ENCODE measurements at places on chromosomes 11 and 22.

GRCh38 chr22:46416891-46417580, 81.5 kb downstream of the TRMU start:
- DNase-seq, result no peak

DNA sequence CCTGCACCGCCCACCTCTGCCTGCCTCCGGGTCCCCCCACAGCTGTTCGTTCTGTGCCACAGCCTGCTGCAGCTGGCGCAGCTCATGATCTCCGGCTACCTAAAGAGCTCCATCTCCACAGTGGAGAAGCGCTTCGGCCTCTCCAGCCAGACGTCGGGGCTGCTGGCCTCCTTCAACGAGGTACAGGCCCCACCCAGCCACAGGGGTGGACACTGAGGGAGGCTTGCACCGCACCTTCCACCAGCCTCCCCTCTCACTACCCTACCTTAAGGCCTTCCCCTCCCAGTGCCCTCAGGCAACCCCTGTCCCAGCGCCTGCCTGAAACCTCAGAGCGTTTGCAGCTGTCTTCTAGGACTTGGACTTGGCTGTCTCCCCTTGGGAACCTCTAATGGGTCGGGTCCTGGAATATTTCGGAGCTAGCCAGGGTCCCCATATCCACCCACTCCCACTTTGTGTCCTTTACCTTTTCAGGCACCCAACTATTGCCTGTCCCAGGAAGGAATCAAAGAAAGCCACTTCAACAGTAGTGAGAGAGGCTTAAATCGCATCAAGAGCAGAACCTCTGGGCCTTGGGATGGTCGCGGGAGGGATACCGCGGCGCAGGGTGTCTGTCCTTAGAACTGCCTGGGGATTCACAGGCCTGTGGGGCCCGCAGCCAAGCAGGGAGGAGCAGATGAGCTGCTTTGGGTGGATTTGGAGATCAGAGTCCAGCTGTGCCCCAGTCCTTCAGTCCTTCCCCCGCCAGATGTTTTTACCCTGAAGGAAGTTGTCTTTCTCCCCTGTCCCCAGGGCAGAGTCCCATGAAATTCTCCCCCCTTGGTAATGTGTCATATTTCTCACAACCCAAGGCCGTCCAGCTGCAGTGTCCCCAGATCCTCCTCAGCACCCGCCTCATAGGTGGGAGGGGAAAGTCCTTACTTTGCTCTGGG, 13.3 kb downstream of the SLCO2B1 start:
- DNase-seq, result no peak

GRCh38 chr11:113265362-113265761, 49.0 kb upstream of the TTC12 start:
- DNase-seq, result no peak

DNA sequence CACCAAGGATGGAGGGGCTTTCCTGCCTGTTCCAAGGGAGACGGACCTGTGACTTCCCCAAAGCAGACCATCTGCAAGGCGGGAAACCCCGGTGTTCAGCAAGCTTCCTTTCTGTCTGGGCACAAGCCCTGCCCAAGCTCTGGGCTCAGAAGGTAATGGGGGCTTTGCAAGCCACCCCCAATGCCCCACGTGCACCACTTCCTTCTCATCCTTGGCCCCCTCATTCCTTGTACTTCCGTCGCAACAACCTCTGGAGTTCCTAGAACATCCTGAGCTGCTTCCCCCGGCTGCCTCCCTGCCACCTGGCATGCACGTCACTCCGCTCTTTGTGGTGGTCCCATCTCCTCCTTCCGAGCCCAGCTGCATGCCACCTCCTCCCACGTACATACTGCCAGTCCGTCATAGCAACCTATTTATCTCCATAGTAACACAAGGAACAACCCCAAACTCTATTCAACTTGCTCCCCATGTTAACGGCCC, 3.9 kb downstream of the MYEOV start:
- peak; percentile 26 for DNase-seq

- DNase-seq, result no peak
These were observed 16.6 kb downstream of the CD59 start for GRCh38 chr11:33719587-33719986.

Measured in activated naive CD4-positive, alpha-beta T cell treated with Interleukin-2 at 50 U/mL for 16 hours (primary cell).